ENCODE measurements at places on chromosomes 3 and 15. TPM values are rescaled to one million over a fixed set of nuclear protein-coding genes. Genes with fewer than 3 reads are reported as not detected.

GRCh38 chr3:10594915-10595314 lies 89.5 kb upstream of the ATP2B2 start:
- H3K4me3 ChIP-seq: no peak overlapping the region
- no peak overlapping the region for H3K27ac ChIP-seq
- no peaks in the 10 kb centered on the region for H3K36me3 ChIP-seq
- peaks cover 24% of the 10 kb centered on the region for H3K4me1 ChIP-seq
- DNase-seq: peak; percentile 56

- DNase-seq: no peak
- H3K27ac ChIP-seq: no peak overlapping the region
- no peak overlapping the region for H3K4me3 ChIP-seq
- H3K4me1 ChIP-seq: peaks cover 6% of the 10 kb centered on the region
- no peaks in the 10 kb centered on the region for H3K36me3 ChIP-seq
Measured at GRCh38 chr3:105559856-105560255, 193.1 kb downstream of the ALCAM start.

The ARHGEF26 gene
- total RNA-seq: 6.3 TPM

GRCh38 chr3:155462672-155463071 lies 169.2 kb upstream of the STRIT1 start:
- no peaks in the 10 kb centered on the region for H3K27me3 ChIP-seq
- H3K4me1 ChIP-seq: no peaks in the 10 kb centered on the region
- H3K4me3 ChIP-seq: no peak overlapping the region
- H3K27ac ChIP-seq: no peak overlapping the region
- H3K36me3 ChIP-seq: no peaks in the 10 kb centered on the region
